Femur (tissue), 1 donor: ENCODE measurements at places on chromosomes 4 and X.
A peak's percentile ranks its signal among the peaks of the same experiment; 100 is the strongest.

DNA sequence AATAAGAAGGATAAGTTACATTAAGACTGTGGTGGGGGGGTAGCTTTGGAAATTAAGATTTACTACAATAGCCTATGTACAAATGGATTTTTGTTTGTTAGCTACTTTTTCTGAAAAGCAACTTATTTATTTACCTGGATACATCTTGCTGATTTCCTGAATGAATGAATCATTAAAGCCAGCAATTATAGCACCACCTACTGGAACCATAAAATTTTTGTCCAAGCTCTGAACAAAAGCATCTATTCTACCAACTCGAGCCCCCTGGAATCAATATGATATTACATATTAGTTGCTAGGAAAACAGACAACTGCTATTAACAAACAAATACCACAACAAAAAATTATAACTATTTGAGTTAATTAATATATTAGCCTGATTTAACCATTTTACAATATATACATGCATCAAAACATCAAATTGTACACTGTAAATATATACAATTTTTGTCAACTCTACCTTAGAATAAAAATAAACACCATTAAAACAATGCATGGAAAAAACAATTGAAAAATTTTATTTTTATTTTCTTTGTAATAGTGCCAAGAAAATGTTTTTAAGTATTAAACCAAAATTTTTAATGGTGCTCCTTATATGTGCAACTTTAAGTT, 15.3 kb downstream of the SEPSECS start:
- DNase-seq = no peak

GRCh38 chrX:31021537-31021936, 50.3 kb downstream of the FTHL17 start:
- peak; percentile 67 for DNase-seq

DNA sequence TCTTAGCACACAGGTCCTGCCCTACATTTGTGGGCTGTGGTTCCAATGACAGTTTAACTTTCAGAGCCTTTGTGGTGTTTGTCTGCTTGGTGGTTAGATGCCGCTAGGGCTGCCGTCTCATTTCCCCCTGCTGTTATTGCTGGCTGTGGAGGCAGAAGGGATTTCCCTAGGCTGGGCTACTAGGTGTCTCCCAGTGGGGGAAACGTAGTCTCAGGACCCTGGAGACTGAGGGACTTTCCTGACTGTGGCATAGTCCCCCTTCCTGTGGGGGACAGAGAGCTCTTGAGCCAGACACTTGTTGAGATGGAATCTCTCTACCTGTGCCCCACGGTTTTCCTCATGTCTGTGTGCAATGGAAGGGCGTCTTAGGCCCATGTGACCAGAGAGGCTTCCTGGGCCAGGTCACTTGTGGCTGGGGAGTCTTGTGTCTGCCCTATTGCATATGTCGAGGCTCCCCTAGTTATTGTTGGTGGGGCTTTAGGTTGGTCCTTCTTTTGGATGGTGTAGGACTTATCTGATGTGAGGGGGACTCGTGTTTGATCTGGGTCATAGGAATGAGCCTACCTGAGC, 68.2 kb downstream of the ARHGAP10 start:
- no peak for DNase-seq

- peak; percentile 25 for DNase-seq
These were observed 180.7 kb downstream of the GASK1B start for GRCh38 chr4:157992038-157992705.

DNA sequence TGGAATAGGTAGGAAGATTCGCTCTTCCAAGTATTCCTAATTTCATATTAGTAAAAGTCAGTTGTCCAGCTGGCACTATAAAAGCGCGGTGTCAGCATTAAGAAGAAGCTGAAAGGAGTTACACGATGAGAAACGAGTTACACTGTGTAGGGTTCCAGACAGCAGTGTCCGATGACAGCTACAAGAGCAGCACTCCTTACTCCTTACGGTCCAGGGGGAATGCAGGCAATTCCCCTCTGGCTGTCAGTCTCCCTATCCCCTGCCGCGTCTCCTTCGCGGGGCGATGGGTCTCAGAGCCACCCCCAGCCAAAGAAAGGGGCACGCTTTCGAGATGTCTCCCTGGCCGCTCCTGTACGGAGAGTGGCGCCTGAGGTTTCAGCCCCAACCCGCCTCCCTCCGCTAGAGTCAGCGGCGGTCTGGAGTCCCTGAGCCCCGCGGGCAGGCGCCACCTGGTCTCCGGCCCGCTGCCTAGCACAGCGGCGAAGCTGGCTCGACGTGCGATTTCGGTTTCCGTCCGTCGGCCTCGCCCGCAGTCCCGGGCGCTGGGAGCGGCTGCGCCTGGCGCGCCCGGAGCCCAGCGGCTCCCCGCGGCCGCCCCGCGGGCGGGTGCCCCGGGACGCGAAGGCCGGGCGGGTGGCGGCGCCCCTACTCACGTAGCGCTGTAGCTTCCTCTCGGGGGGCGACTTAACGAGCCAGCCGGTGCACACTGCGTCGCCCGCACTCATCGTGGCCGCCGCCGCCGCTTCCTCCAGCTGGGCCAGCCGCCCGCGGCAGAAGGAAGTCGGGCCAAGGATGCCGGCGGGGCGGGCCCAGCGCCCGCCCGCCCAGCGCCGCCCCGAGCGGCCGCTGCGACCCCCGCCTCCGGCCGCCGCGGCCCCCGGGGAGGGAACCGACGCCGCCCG, at the start of gene GAB3:
Gene GAB3, minus strand, starts transcription at position 777 of the 902 bp plus-strand sequence. Its CDS starts 52 bp downstream, at position 725.
- DNase-seq = peak; percentile 39

DNA sequence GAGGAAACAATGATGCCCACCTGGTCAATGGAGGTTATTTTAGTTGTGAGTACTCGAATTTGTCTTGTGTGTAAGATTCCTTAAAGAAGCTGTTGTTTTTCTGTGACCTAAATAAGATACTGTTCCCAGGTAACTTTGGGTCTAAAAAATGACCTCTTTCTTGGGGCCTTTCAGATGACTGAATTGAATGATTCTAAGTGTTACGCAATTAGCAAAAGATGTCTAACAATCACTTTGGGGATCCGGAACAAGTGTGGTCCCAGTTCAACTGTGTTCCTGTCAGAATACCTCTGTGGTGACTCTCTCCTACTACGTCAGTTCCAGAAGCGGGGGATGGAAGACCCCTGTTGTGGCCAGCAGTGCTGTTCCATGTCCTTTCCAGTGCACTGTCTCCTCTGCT, 99.4 kb downstream of the FRAS1 start:
- DNase-seq = no peak

- DNase-seq = no peak
These were observed 108.1 kb downstream of the ATG4A start for GRCh38 chrX:108199691-108200090.

- DNase-seq = no peak
These were observed 10.7 kb downstream of the USP9X start for GRCh38 chrX:41095908-41096307.
